ENCODE measurements at places on chromosomes 2 and 18.

GRCh38 chr2:6181926-6182325 is 489.7 kb downstream of the SOX11 start:
- DNase-seq: no peak

DNA sequence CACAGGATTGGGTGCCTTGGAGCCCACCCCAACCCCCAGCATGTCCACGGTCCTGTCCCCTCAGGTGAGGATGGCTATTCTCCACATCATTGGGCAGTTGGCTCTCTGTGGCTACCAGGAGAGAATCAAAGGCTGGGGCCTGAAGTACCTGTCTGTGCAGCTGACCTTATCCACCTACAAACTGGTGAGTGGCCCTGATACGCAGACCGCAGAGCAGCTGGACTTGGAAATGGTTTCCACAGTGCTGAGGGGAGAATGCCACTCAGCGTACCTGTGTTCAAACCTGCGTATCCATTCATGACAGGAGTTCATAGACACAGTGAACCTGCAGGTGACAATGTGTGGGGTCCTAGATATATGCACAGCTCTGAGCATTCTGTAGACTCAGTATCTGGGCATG is 21.6 kb downstream of the MROH2A start:
- DNase-seq: no peak

- no peak for DNase-seq
Observed at GRCh38 chr2:208092093-208092832, 32.1 kb downstream of the CRYGD start.

DNA sequence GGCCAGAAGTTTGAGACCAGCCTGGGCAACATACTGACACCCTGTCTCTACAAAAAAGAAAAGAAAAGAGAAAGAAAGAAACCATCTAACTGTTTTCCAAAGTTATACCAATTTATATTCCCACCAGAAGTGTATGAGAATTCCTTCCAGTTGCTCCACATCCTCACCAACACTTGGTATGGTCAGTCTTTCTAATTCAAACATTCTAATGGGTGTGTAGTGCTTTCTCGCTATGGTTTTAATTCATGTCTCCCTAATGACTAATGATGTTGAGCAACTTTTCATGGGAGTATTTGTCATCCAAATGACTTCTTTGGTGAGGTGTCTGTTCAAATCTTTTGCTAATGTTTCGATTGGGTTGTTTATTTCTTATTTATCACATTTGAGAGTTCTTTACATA is 10.5 kb upstream of the B3GNT7 start:
- no peak for DNase-seq

GRCh38 chr18:31101183-31102024 is 817 bp downstream of the DSC2 start:
- no peak for DNase-seq

DNA sequence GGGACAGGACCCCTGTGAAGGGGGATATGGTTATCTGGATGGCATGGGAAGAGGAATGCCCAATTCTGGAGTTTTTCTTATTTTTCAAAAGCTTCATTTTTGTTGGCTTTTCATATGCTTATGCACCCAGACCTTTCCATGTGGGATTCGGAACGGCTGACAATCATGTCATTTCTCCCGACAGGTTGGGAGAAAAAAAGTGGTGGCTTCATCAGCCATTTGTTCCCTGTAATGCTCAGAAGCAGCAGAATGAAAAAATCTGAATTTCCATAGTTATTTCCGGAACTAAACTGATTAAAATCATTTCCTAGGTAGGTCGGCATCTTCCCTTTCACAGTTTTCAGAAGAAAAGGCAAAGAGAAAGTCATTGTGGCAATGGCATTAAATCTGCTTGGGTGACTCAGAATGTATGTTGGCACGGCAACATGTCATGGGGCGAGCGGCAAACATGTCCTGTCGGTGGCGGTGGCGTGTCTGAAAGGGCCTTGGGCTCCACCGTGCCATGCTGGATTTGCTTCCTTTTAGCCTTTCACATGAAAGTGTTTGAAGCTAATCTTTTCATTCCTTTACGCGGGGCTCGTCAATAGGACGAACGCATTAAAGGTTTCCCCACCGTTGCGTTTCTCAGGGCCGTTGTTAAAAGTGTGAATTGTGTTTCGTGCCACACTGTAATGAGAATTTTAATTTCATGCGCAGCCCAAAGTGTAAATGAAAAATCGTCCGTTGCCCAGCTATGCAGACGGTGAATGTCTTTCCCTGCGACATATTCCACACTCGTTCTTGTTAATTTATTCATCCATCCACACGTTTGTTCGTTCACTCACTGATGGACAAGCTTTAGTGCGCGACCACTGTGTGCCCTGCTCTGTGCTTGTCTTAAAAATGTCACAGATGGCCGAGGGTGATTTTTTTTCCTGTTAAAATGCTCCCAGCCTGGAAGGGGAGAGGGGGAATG is 18.5 kb downstream of the ACKR3 start:
- DNase-seq: no peak

GRCh38 chr2:120862201-120863060 is 126.8 kb downstream of the GLI2 start:
- DNase-seq: no peak

GRCh38 chr18:26614374-26614773 is 66.0 kb upstream of the KCTD1 start:
- no peak for DNase-seq

GRCh38 chr2:120439637-120440384 is 93.9 kb downstream of the INHBB start:
- no peak for DNase-seq

GRCh38 chr18:36366994-36367839 is 69.7 kb downstream of the FHOD3 start:
- DNase-seq: no peak

GRCh38 chr2:219073413-219074129 is 12.8 kb upstream of the IHH start:
- DNase-seq: no peak

- DNase-seq: no peak
Observed at GRCh38 chr2:149183187-149183586, 144.7 kb downstream of the LYPD6B start.

GRCh38 chr2:105786231-105787230 is 41.8 kb downstream of the NCK2 start:
- DNase-seq: no peak

- DNase-seq: no peak
Observed at GRCh38 chr2:143397884-143398614, 268.8 kb downstream of the ARHGAP15 start.

GRCh38 chr2:240881913-240882312 is 13.3 kb downstream of the AGXT start:
- DNase-seq: no peak

DNA sequence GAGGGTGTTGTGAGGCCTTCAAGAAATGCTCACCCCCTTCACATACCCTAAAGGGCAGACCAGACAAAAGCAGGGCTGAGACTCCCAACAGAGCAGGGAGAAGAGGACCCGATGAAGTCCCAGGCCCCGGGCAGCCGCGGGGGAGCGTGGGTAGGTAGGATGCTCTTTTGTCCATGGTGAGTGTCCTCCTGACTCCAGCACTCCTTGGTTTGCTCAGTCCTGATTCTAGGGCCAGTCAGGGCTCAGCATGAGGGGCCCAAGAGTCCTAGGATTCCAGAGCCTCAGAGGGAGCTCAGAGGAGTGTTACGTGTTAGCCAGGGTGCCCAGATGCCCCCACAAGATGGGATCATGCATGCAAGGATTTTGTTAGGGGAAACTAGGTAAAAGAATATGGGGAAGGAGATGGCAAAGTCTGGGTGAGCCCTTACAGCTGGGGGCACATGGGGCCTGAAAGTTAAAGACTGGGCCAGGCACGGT is 64.8 kb downstream of the SMAD7 start:
- DNase-seq: no peak

DNA sequence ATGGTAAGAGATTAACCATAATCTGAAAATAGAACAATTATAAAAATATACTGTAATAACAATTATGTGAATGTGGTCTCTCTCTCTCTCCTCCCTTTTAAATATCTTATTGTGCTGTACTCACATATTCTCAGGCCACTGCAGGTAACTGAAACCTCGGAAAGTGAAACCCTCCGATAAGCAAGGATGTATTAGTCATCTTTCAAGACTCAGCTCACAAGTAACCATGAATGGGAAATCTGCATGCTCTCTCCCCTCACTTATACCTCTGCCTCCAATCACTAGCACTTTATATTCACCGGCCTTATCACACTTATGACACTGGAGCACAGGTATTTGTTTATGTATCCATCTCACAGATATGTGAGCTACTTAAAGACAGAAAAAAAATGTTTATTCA is 139.7 kb downstream of the LRP2 start:
- DNase-seq: no peak

- DNase-seq: no peak
Observed at GRCh38 chr2:46656640-46657039, 177.3 kb downstream of the TMEM247 start.

GRCh38 chr2:70771446-70771845 is 3.4 kb upstream of the ADD2 start:
- DNase-seq: no peak

GRCh38 chr2:70658476-70658875 is 104.8 kb upstream of the TGFA start:
- no peak for DNase-seq

- no peak for DNase-seq
Observed at GRCh38 chr2:195124391-195125079, 532.5 kb upstream of the SLC39A10 start.

DNA sequence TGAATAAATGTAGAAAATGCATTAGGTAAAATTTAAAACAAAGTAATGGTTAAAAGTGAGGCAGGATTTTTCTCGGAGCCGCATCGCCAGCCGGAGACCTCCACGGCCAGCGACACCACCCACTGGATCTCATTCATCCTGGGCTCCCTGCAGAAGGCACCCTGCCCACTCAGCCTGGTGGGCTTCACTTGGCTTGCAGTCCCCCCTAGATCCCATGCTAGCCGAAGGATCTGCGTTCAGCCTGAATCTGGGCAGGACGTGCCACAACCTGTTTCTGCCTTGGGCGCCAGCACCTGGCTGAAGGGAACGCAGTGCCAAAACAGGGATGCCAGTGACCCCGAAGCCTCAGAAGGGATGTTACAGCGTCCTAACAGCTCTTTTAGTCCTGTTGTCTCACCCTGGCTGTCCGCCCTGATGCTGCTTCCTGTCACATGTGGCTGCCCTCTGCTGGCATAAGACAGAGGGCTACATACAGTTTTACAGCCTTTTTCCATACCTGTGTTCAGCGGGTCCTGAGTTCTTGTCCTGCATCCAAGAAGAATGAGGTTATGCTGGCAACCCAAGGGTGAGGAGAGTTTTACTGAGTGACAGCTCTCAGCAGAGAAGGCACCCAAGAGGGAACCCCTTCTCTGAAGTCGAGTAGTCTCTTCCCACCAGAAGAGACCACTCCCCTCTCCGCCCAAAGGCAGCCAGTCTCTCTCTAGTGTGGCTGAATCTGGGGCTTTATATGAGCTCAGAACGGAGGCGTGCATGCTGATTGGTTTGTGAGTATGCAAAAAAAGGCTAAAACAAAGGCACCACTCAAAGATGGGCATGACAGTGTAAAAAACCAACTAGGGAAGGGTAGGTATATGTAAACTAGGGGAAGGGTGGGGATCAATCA is 173.1 kb upstream of the GYPC start:
- no peak for DNase-seq

GRCh38 chr2:197453914-197454398 is 604 bp downstream of the COQ10B start:
- DNase-seq: no peak

- no peak for DNase-seq
Observed at GRCh38 chr2:166388481-166389070, 12.8 kb upstream of the SCN9A start.

DNA sequence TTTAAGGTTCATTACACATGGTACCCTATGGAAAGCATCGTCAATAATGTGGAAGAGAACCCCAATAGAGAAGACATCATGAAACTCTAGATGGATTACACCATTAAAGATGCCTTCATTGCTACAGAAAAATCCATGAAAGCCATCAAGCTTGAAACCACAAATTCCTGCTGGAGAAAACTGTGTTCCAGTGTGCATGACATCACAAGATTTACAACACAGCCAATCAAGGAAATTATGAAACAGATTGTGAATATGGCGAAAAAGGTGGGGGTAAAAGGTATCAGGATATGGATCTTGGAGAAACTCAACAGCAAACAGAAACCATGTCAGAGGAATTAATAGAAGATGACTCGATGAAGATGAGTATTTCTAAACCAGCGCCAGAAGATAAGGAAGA is 200.0 kb downstream of the SLC4A10 start:
- DNase-seq: no peak

- DNase-seq: no peak
Observed at GRCh38 chr2:218406949-218407618, 7.4 kb downstream of the CTDSP1 start.

DNA sequence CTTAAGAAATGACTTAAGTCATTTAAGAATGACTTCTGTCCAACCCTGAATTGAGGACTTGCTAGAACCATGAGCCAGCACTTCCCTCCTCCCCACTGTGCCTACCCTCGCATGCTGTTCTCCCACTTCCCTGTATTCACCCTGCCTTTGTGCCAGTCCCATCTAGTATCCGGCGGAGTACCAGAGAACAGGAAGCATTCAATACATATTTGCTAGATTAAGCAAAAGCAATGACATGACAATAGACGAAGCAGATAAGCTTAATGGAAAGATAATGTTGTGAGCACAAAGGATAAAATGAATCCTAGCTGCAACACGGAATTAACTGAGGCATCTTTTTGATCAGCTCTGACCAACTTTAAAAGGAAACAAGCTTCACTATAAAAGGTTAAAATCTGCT is 328.5 kb downstream of the TDRD15 start:
- no peak for DNase-seq

GRCh38 chr2:182628916-182629315 is 87.1 kb upstream of the DNAJC10 start:
- no peak for DNase-seq

- no peak for DNase-seq
Observed at GRCh38 chr2:65397122-65397521, 35.3 kb downstream of the SPRED2 start.

DNA sequence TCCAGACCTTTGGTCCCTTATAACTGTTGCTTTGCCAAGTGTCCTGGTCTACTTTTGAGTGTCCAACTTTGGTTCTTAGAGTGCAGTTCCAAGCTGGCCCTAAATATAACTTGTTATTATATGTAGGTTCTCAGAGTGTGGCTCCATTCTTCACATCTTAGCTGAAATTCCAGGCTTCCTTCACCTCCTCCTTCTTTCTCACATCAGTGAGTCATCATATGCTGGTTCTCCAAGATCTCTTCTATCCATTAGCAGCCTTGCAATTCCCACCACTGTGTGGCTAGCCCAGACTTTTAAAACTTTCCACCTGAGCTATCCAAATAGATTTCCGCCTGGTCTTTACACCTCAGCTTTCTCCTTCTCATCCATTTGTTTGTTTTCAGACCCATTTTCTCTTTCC is 12.6 kb upstream of the CXCR4 start:
- DNase-seq: no peak

GRCh38 chr2:190603374-190603773 is 45.5 kb upstream of the NAB1 start:
- no peak for DNase-seq

GRCh38 chr2:83578405-83578804 is 880.7 kb downstream of the SUCLG1 start:
- DNase-seq: no peak
